Left ventricle myocardium inferior (tissue), 1 donor: ENCODE measurements at places on chromosomes 11 and 22. TPM values are rescaled to one million over a fixed set of nuclear protein-coding genes. Genes with fewer than 3 reads are reported as not detected.

Gene SCN4B
- total RNA-seq = 12.9 TPM

DNA sequence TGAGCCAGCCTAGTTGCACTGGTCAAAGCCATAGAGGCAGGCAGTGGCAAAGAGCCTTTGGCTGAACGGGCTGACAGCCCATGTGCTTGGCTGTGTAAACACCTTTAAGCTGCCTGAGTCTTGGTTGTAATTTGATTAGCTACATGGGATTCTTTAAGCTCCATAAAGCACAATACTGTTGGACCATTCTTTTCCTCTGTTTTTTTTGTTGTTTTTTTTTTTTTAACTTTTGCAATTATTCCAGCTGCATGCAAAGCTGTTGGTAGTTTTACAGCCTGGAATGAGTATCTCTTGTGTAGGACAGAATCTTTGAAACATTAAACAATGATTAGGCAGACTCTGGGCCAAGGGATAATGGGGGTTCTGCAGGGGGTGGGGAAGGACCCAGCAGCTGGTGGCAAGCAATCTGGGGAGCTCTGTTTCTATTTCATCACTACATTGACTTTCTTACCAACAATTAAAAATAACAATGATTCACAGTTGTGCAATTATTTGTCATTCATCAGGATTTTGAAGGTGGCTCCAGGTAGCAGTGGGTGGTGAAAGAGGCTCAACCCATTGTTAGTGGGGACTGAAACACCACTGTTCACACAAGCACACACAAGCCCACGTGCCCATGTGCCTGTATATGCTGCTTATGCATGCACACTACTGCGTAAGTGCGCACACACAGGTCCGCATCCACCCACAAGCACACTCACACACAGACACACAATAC lies 69.5 kb upstream of the CSNK2A3 start:
- H3K27ac ChIP-seq = no peak overlapping the region
- peaks cover 77% of the 10 kb centered on the region for H3K4me1 ChIP-seq
- no peaks in the 10 kb centered on the region for H3K36me3 ChIP-seq
- no peak overlapping the region for H3K4me3 ChIP-seq
- no peak for DNase-seq
- H3K27me3 ChIP-seq = no peaks in the 10 kb centered on the region

DNA sequence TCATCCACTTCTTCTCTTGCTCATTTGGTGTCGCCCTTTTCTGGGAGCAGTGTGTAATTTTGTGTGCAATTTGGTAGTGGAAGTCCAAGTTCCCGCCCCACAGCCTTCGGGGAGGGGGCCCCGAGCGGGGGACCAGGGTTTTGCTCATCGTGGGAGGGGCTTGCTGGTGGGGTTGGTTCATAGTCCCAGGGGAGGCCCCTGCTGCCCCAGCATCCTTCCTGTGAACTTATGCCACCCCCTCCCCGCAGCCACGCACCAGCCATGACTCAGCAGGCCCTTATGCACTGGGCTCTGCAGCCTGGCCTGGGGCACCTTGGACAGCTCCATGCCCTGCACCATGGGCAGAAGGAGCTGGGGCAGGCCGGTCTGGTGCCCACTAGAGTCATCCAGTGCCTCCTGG lies 1183.6 kb downstream of the BRD1 start:
- H3K4me3 ChIP-seq = no peak overlapping the region
- H3K4me1 ChIP-seq = no peaks in the 10 kb centered on the region
- H3K36me3 ChIP-seq = no peaks in the 10 kb centered on the region
- H3K27ac ChIP-seq = no peak overlapping the region
- peaks cover 44% of the 10 kb centered on the region for H3K27me3 ChIP-seq

Gene NF2
- 38.5 TPM for total RNA-seq

Gene CLTCL1
- 9.4 TPM for total RNA-seq

Gene MUC15
- total RNA-seq = not detected

DNA sequence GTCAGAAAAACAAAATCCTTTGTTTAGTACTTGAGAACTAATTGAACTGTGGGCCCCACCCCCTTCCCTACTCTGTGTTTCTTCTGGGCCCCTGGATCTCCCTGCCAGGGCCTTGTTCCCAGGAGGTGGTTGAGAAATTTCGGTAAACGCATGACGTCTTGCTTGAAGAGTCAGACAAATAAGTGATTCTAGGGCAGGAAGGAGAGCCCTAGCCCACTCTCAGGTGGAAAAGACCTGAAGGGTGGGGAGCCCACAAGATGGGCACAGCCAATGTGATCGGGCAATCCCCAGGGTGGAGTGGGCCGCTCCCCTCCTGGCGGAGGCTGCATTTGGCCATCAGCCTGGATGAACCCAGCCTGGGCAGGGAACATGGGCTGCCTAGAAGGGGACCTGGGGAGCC lies 16.8 kb upstream of the P2RY2 start:
- no peak for DNase-seq
- no peak overlapping the region for H3K27ac ChIP-seq
- H3K27me3 ChIP-seq = no peaks in the 10 kb centered on the region
- H3K4me1 ChIP-seq = peaks cover 13% of the 10 kb centered on the region
- no peaks in the 10 kb centered on the region for H3K36me3 ChIP-seq

Gene ST3GAL4
- 61.7 TPM for total RNA-seq

Gene CALCA
- total RNA-seq = not detected

GRCh38 chr11:116535994-116536393 lies 236.8 kb downstream of the BUD13 start:
- no peaks in the 10 kb centered on the region for H3K4me1 ChIP-seq
- DNase-seq = no peak
- H3K27me3 ChIP-seq = peaks cover 99% of the 10 kb centered on the region
- H3K4me3 ChIP-seq = no peak overlapping the region
- no peaks in the 10 kb centered on the region for H3K36me3 ChIP-seq

DNA sequence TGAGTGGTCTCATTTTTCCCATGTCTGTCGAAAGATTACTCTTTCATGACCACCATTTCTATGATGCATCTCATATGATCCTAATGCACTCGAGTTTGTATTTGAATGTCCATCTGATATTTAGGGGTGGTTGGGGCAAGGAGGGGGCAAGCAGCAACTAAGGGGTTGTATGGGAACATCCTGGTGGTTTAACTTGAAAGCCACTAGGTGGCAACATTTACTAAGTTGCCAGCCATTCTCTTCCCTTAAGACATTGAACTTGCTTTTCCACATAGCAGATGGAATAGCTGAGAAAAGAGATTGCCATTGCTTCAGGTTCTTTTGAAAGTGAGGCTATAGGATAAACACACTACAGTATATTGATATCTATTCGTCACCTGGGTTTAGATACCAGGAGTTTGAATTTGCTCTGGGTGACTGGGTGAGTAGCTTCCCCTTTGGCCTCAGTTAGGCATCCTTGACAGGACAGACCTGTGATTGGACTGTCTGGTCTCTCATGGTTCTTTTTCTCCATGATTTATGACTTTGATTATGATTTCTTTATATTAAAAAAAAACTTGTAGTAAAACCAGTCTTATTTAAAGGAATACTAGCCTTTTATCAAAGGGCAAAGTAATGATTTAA lies 32.4 kb downstream of the NF2 start:
- H3K36me3 ChIP-seq = peaks cover 29% of the 10 kb centered on the region

DNA sequence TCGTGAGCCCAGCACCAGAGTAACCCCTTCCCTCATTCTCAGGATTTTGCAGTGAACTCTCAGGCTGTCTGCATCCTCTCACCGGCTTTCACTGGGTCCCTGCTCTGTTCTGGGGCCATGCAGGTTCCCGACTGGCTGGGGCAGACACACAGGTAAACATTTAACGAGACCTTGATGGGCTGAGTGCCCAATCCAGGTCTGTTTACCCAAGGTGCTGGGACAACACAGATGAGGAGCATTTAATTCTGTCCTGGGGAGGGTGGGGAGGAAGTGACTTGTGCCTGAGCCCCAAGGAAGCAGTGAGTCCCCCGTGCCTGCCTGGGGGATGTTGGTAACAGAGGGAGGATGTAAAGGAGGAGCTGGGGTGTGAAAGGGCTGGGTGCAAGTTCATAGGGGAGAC lies 4.4 kb downstream of the BIK start:
- no peak for DNase-seq
- no peaks in the 10 kb centered on the region for H3K36me3 ChIP-seq
- peaks cover 18% of the 10 kb centered on the region for H3K4me1 ChIP-seq

DNA sequence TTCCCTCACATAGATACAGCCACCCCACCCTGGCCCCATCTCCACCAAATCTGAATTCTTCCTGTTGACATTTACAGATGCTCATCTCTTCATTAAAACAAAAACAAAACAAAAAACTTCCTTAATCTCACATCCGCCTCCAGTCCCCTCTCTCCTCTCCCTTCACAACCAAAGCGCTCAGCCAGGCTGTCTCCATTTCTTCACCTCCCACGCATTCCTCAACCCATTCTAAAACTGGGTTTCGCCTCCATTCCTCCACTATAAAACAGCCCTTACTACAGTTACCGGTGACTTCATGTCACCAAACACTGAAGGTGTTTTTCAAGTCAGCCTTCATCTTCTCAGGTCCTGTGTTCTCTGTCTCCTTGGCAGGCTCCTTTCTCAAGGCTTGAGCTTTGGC lies 9.6 kb downstream of the BACE1-AS start:
- peaks cover 25% of the 10 kb centered on the region for H3K4me1 ChIP-seq
- H3K27ac ChIP-seq = no peak overlapping the region
- peaks cover 2% of the 10 kb centered on the region for H3K36me3 ChIP-seq
- DNase-seq = no peak
